SJSA1 (cell line): ENCODE measurements at places on chromosomes 2 and 18. TPM values are rescaled to one million over a fixed set of nuclear protein-coding genes. Genes with fewer than 3 reads are reported as not detected.

GRCh38 chr2:231991664-231992063, 30.2 kb downstream of the DIS3L2 start:
- H3K4me3 ChIP-seq = no peak overlapping the region
- no peaks in the 10 kb centered on the region for H3K36me3 ChIP-seq
- no peaks in the 10 kb centered on the region for H3K27me3 ChIP-seq
- DNase-seq = no peak
- H3K4me1 ChIP-seq = peaks cover 10% of the 10 kb centered on the region

Gene AFF3
- total RNA-seq = 0.18 TPM in 1 of 2 replicates, not detected in the other

Gene GALR1
- not detected in 2 replicates for total RNA-seq

- DNase-seq = no peak
- H3K36me3 ChIP-seq = peaks cover 41% of the 10 kb centered on the region
- no peak overlapping the region for H3K27ac ChIP-seq
- no peak overlapping the region for H3K4me3 ChIP-seq
- H3K4me1 ChIP-seq = no peaks in the 10 kb centered on the region
- H3K27me3 ChIP-seq = no peaks in the 10 kb centered on the region
Observed at GRCh38 chr2:232772531-232772930, 3.8 kb downstream of the KCNJ13 start.

GRCh38 chr2:108958632-108959341, 30.2 kb downstream of the EDAR start:
- no peaks in the 10 kb centered on the region for H3K36me3 ChIP-seq
- H3K27ac ChIP-seq = no peak overlapping the region
- no peak for DNase-seq
- no peaks in the 10 kb centered on the region for H3K27me3 ChIP-seq

GRCh38 chr2:103780088-103780702, 1018.4 kb downstream of the TMEM182 start:
- H3K36me3 ChIP-seq = no peaks in the 10 kb centered on the region
- DNase-seq = no peak
- H3K27ac ChIP-seq = no peak overlapping the region
- no peaks in the 10 kb centered on the region for H3K27me3 ChIP-seq
- no peak overlapping the region for H3K4me3 ChIP-seq
- no peaks in the 10 kb centered on the region for H3K4me1 ChIP-seq

DNA sequence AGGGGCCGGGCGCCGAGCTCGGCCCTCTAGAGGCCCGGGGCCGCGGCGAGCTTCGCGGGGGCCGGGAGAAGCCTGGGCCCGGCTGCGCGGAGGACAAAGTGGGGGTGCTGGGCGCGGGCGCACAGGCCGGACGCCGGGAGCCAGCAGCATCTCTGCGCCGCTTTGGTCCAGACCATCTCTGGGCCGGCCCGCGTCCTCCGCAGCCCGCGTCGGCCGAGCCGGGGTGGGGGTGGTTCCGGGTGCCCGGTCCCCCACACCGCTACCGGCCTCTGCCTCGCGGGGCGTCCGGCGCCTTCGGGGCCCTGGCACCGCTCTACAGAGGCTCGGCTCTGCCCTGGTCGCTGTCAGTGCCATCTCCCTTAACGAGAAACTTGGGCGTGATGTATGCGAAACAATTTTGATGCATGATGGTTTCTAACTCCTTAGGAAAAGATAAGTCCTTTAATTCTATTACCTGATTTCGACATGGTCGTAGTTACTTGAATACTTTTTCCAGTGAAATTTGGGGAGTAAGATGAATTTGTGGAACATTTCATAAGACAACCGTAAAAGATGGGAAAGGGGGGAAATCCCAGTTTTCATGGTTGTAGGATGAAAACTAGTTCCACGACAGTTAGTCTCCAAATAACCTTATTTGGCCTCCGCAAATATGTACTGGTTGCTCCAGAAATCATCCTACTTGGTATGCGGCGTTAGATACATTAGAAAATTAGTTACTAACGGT, 562 bp downstream of the TWSG1 start:
- peaks cover 38% of the 10 kb centered on the region for H3K36me3 ChIP-seq
- no peaks in the 10 kb centered on the region for H3K27me3 ChIP-seq
- no peak for DNase-seq
- H3K4me3 ChIP-seq = peak overlapping the region; percentile 90
- H3K4me1 ChIP-seq = peaks cover 24% of the 10 kb centered on the region

DNA sequence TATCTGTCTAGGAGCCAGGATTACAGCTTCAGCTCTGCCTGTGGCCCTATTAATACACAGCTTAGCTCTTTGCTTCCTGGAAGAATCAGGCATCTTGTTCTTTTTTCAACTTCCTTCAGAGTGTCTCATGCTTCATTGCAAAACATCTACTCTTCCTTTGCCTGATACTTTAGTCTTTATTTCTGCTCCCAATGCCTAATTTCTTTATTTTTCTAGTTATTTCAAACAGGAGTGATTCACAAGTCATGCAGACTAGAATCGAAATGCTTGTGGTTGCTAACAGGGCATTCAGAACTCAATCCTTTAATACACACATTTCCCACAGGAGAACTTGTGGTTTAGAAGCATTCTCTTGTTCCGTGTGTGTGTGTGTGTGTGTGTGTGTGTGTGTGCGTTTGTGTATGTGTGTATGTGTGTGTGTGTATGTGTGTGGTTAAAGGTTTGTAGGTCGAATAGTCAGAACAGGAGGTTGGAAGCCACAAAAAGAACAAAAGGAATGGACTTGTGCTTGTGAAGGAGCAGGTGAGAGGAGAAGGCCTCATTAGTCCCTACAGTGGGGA, 28.3 kb upstream of the INSIG2 start:
- DNase-seq = no peak
- H3K36me3 ChIP-seq = no peaks in the 10 kb centered on the region
- H3K27ac ChIP-seq = no peak overlapping the region
- peaks cover 2% of the 10 kb centered on the region; the same call in 1 of the 2 replicates for H3K27me3 ChIP-seq

GRCh38 chr2:31028417-31028816, 109.8 kb downstream of the GALNT14 start:
- no peak overlapping the region for H3K27ac ChIP-seq
- no peak for DNase-seq
- no peaks in the 10 kb centered on the region for H3K4me1 ChIP-seq
- H3K4me3 ChIP-seq = no peak overlapping the region
- H3K36me3 ChIP-seq = no peaks in the 10 kb centered on the region
- no peaks in the 10 kb centered on the region for H3K27me3 ChIP-seq

Gene LAMA1
- total RNA-seq = 5.2 and 6.4 TPM in 2 replicates

GRCh38 chr18:26362021-26362420, 135.8 kb downstream of the TAF4B start:
- no peak overlapping the region for H3K27ac ChIP-seq
- no peaks in the 10 kb centered on the region for H3K27me3 ChIP-seq
- no peaks in the 10 kb centered on the region for H3K36me3 ChIP-seq
- no peak overlapping the region for H3K4me3 ChIP-seq
- no peaks in the 10 kb centered on the region for H3K4me1 ChIP-seq

Gene GALNT5
- 1.7 and 2.7 TPM in 2 replicates for total RNA-seq

GRCh38 chr18:52451851-52452250, 111.9 kb downstream of the DCC start:
- no peak overlapping the region for H3K27ac ChIP-seq
- DNase-seq = no peak
- no peak overlapping the region for H3K4me3 ChIP-seq
- no peaks in the 10 kb centered on the region for H3K4me1 ChIP-seq
- H3K36me3 ChIP-seq = no peaks in the 10 kb centered on the region

- no peak overlapping the region for H3K4me3 ChIP-seq
- 0 out of 2 replicates have a peak, but pooled peaks cover 3% of the 10 kb centered on the region for H3K27me3 ChIP-seq
- H3K36me3 ChIP-seq = no peaks in the 10 kb centered on the region
- no peaks in the 10 kb centered on the region for H3K4me1 ChIP-seq
Observed at GRCh38 chr18:43588838-43589237, 311.5 kb upstream of the SYT4 start.

GRCh38 chr18:13579874-13580273, 146.5 kb downstream of the FAM210A start:
- H3K27me3 ChIP-seq = peaks cover 7% of the 10 kb centered on the region
- H3K27ac ChIP-seq = no peak overlapping the region
- H3K36me3 ChIP-seq = no peaks in the 10 kb centered on the region
- no peak for DNase-seq
- no peaks in the 10 kb centered on the region for H3K4me1 ChIP-seq
- H3K4me3 ChIP-seq = no peak overlapping the region

DNA sequence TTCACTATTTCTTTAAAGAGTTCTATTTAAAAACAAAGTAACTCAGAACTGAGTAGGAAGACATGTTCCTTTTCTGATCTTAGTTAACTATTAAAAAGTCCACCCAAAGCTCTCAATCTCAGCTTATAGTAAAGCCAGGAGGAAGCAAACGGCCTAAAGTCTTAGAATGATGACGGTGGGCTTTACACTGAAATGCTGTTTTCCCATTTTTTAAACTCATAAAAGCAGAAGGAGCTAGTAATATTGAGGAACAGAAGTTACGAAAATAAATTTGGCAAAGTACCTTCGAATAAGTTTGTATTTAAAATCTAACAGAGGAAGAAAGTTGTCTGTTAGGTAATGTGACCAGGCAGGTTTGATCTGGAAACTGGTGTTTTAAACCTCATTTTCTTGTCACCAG, 111.1 kb downstream of the ZNF532 start:
- no peaks in the 10 kb centered on the region for H3K4me1 ChIP-seq
- no peak for DNase-seq
- H3K36me3 ChIP-seq = peaks cover 41% of the 10 kb centered on the region
- no peak overlapping the region for H3K4me3 ChIP-seq

Gene THAP4
- 50.3 and 54.9 TPM in 2 replicates for total RNA-seq

DNA sequence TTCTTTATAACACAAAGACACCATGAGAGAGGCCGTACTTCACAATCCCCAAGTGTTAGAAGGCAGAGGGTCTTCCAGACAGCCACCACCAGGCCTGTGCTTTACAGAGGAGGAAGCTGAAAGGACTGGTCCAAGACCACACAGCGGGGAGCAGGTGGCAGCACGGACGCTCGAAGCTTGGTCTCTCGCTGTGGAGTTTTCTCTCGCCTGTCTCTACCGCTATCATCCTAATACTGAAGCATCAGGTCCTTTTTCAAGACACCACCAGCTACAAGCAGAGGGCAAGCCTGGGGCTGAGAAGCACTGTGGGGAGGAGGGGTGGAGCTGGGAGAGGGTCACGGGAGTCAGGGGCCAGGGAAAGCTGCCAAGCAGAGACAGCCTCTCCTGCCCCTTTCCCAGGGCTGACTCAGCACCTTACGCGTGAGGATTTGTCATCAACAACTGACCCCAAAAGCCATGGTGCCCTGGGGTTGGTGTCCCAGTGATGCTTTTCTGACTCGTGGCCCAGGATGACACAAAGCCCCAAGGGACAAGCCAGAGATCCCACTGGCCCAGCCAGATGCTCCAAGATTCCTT, 31.9 kb upstream of the FOSL2 start:
- H3K4me3 ChIP-seq = no peak overlapping the region
- DNase-seq = peak; percentile 65
- H3K27ac ChIP-seq = no peak overlapping the region; the same call in 1 of the 2 replicates
- H3K36me3 ChIP-seq = no peaks in the 10 kb centered on the region

DNA sequence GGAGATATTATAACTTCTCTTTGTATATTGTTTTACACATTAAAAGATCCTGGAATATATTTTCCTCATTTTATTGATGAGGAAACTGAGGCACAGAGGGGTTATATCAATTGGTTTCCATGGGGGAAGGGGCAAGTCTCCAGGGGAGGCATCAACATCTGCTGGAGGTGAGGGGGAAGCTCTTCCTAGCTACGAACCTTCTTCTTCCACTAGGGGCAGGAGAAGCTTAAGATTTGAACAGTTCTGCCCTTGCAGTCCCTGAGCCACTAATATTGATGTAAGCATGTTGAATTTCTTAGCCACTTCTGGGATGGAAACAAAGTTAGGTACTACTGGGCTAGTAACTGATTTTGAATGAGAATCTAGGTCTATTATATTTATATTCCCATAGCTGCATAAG, 140.1 kb upstream of the AQP4 start:
- DNase-seq = no peak
- H3K27me3 ChIP-seq = no peaks in the 10 kb centered on the region
- H3K36me3 ChIP-seq = no peaks in the 10 kb centered on the region
- no peak overlapping the region for H3K27ac ChIP-seq
- no peaks in the 10 kb centered on the region for H3K4me1 ChIP-seq

GRCh38 chr2:214808981-214809750, at the start of gene BARD1:
TSS of gene BARD1 (minus strand) at chr2:214809683. CDS start at chr2:214809569, 114 bp downstream.
- H3K27me3 ChIP-seq = no peaks in the 10 kb centered on the region
- H3K36me3 ChIP-seq = peaks cover 37% of the 10 kb centered on the region
- peaks cover 6% of the 10 kb centered on the region; the same call in 1 of the 2 replicates for H3K4me1 ChIP-seq
- peak within 1 kb of the TSS; percentile 86 for H3K4me3 ChIP-seq
- H3K27ac ChIP-seq = peak within 1 kb of the TSS; percentile 91
- DNase-seq = peak; percentile 72

Gene HOXD3
- 0.66 and 1.1 TPM in 2 replicates for total RNA-seq

Gene CCL20
- total RNA-seq = not detected in 2 replicates

Gene AQP12A
- not detected in 2 replicates for total RNA-seq

DNA sequence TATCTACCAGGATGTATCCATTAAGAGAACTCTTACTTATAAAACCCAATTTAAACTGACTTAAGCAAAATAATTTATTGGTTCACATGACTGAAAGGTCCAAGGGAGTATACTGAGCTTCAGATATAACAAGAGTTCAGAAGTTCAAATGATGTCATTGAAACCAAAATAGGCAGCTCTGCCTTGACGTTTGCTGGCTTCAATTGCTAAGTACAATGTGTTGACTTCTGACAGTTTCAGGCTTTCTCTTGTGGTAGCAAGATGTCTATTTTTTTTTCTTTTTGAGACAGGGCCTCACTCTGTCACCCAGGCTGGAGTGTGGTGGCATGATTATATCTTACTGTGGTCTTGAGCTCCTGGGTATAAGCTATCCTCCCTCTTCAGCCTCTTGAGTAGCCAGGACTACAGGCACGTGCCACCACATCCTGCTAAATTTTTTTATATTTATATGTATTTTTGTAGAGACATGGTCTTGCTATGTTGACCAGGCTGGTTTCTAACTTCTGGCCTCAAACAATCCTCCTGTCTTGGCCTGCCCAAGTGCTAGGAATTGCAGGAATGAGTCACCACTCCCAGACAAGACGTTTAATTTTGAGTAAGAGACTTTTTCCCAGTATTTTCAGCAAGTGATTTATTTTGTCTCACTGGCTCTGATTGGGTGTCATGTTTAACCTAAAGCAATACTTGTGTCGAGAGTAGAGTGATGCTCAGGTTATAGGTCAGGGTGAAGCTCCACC, 184.8 kb downstream of the NR4A2 start:
- no peaks in the 10 kb centered on the region for H3K36me3 ChIP-seq
- H3K27me3 ChIP-seq = no peaks in the 10 kb centered on the region
- H3K27ac ChIP-seq = no peak overlapping the region
- no peak for DNase-seq
- H3K4me3 ChIP-seq = no peak overlapping the region
- no peaks in the 10 kb centered on the region for H3K4me1 ChIP-seq

Gene GPBAR1
- 0.89 TPM in 1 of 2 replicates, not detected in the other for total RNA-seq
